ENCODE measurements at places on chromosomes 1 and 21.
A peak's percentile ranks its signal among the peaks of the same experiment; 100 is the strongest.

- peak; percentile 82 for DNase-seq
Observed at GRCh38 chr1:220786337-220787068, at the start of gene MTARC1. Gene MTARC1, plus strand, starts transcription at chr1:220786913. Its CDS starts 32 bp downstream, at chr1:220786945.

- no peak for DNase-seq
Observed at GRCh38 chr1:2637442-2638145, 4.8 kb upstream of the MMEL1 start.

GRCh38 chr21:29121759-29122158, 8.7 kb upstream of the MAP3K7CL start:
- DNase-seq, result no peak

DNA sequence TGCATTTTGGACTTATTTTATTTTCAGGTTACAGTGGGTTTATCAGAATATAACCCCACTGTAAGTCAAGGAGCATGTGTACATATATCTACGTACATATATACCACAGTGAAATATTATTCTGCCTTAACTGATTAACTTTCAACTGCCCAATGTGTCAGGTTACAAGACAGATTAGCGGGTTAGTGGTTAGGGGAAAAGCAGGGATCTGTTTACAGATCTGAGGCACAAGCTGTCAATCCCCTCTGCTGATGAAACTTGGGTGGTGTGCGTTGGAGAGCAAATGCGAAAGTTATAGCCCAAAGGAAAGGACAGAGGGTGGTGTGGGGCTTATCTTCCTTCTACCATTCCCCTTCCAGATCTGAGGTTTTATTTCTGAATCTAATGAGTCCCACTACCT, 238.2 kb upstream of the KCNK2 start:
- no peak for DNase-seq

- no peak for DNase-seq
Observed at GRCh38 chr1:186487163-186487562, 26.2 kb upstream of the PDC start.

DNA sequence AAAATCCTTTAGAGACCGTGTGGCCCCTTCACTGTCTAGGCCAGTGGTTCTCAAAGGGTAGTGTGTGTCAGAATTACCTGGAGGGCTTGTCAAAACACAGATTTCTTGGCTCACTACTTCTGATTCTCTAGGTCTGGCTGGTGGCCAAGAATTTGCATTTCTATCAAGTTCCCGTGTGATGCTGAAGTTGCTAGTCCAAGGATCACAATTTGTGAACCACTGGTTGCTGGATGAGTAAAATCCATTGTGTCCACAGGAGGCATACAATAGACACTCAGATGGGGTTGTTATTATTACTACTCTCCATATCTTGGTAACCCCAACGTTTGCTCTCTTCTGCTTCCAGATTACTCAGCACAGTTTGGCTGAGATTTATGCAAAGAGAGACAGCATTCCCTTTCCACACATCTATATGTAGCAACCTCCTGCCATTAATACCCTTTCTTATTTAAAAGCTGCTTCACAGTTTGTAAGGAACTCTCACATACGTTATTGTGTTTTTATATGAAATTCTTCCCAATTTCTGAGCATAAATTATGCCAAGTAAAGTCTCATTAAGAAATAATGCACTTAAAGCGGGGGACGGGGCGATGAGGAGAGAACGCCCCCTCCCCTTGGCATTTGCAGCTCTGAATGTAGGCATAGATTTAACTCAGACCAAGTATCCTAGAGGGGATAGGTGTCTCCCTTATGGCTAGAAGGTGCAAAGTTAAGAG, 720 bp upstream of the TMCC2 start:
- peak; percentile 25 for DNase-seq

- DNase-seq, result no peak
Observed at GRCh38 chr1:97088391-97088790, 366.8 kb downstream of the PTBP2 start.

DNA sequence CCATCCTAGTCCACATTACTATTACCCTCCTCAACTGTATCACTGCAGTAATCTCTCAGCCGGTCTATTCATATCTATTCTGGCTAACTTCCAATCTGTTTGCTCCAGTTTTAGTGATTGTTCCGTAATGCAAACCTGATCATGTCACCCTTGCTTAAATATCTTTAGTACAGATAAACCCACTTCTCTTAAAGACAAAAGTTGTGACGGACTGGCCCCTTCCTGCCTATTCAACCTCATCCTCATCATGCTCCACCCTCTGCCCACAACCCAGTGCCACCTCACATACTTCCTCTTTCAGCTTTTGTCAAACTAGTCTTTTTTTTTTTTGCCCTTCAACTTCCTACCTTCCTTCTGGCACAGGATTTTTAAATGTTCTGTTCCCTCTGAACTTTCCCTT, 2.8 kb upstream of the C1orf162 start:
- DNase-seq, result no peak

DNA sequence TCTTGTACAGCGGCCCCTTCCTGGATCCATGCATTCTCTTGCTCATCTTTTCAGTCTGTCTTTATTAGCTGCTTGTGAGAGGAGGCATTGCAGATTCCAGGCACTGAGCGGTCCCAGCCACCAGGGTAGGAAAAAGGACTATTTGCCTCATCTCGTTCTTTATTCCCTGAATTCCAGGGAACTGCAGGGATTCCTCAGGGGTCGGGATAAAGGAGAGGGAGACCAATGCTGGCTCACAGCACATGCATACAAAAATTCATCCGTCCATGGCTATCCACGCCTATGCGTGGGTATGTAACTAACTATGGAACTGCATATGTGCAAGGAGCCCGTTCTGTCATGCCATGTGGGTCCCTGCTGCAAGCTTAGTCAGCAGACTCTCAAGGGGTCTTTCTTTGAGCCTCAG, 879 bp upstream of the PLPPR5 start:
- DNase-seq, result no peak

GRCh38 chr1:2290595-2291510, 62.7 kb downstream of the SKI start:
- DNase-seq, result no peak

DNA sequence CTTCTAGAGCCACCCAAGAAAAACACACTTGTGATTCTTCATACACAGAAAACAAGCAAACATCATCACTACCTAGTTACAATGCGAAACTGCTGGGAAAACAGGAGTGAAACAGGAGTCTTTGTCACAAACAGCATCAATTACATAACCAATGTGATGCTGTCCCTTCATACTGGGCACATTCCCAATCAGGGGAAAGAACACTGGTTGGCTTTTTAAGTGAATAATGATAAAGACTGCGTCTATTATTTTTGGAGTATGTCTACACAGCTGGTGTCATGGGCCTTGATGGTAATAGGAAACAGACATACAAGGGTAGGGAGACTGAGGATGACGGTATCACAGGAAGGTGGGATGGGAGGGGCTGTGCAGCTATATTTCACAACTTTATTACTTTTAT, 43.3 kb downstream of the SIPA1L2 start:
- no peak for DNase-seq

DNA sequence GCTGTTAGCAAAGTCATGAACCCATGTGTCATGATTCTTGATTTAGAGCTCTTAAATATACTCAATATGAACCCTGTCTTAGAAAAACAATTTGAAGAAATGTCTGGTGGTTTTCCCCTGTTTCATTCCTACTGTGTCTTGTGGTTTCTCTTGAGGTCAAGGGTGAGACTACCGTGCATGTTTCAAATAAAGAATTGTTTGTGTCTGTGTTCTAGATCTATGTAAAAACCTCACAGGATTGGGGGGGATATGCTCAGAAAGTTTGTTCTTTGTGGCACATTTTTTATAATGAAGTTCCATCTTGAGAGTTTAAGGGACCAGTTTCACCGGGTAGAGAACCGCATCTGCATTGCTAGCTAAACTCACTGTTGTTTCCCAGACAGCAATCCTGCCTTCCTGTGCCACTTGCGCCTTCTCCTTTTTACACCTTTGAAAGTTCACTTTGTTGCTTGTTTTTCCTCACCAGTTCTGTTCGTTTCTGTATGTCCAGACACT, 30.9 kb upstream of the CACYBP start:
- DNase-seq, result no peak

GRCh38 chr1:169527001-169527400, 41.3 kb upstream of the SLC19A2 start:
- DNase-seq, result no peak

DNA sequence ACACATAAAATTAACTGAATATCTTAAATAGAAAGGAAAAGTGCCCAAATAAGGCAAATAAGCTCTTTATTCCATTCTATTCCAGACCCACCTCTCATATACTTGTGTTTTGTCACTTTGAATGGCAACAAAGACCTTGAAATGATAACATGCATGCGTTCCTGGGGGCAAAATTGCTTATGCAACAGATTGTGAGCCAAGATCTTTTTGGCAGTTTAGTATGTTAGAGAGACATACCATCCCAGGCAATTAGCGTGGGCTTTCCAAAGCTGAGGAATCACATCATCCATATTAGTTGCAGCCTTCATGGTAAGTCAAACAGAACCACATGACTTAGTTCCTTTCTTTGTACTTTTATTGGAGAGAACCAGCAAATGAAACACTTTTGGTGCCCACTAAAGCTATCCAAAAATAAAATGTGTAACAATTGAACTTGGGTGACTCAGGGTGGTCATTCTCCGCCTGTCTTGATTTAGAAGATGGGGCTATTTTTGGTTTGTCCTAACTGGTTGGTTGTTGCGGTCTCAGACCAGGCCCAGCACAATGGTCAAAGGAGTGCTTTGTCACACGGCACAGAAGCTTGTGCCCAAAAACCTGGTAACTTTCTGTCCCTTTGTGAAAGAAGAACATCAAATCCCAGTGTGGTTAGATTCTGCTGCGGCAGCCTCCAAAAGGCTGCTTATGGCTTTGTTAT, 68.7 kb upstream of the ATF3 start:
- no peak for DNase-seq

DNA sequence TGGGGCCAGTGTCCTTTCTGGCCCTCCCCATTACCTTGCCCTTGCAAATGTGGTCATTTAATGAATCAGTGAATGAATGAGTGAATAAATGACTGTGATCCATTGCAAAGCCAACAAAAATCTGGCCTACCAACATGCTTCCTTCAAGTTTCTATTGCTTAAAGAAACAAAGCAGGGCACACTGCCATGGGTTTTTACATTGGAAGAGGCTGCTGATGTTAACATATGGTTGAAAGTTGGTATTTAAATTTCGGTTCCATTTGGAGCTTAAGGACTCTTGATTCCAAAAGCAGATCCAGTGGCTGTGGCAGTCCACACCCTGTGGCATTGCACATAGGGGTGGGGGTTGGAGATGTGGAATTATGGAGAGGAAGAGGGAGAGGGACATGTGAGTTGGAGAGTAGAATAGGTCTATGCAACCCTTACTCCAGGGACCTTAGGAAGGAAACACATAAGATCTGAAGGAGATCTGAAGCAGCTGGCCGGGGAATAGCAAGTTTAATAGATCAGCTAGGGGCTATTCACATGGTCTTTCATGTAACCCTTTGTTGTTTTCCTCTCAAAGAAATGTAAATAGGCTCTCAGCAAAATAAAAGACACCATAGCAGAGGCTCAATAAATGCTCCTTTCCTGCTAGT, 7.2 kb downstream of the ABCA4 start:
- no peak for DNase-seq

- no peak for DNase-seq
Observed at GRCh38 chr1:232728507-232729263, 76.5 kb upstream of the MAP10 start.

GRCh38 chr1:26391450-26391849, 18.9 kb upstream of the ZNF683 start:
- DNase-seq, result no peak

DNA sequence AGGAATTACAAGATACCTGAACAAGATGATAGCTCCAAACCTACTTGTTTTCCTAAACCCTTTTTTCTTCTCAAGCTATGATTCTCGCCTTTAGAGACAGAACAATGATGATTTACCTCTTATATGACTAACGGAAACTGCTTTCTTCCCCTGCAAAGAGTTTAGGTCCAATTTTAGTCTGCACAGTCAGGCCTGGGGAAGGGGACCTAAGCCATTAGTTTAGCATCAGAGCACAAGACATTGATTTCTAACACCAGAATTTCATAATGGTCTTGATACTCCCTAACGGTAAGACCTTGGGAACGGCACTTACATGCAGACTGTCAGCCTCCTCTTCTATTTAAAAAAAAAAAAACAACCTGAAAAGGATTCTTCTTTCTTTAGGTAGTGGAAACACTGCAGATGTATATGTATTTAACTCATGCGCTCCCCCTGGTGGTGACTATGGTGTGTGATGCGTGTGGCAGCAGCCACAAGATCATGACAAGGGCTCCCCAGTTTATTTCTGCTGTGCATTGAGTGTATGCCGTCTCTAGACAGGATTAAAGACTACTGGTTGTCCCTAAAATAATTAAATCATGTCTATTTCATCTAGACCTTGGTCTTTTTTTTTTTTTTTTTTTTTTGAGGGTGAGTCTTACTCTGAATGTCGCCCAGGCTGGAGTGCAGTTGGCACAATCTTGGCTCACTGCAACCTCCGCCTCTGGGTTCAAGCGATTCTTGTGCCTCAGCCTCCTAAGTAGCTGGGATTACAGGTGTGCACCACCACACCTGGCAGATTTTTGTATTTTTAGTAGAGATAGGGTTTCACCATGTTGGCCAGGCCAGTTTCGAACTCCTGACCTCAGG, 37.3 kb upstream of the TMEM222 start:
- peak; percentile 86 for DNase-seq

DNA sequence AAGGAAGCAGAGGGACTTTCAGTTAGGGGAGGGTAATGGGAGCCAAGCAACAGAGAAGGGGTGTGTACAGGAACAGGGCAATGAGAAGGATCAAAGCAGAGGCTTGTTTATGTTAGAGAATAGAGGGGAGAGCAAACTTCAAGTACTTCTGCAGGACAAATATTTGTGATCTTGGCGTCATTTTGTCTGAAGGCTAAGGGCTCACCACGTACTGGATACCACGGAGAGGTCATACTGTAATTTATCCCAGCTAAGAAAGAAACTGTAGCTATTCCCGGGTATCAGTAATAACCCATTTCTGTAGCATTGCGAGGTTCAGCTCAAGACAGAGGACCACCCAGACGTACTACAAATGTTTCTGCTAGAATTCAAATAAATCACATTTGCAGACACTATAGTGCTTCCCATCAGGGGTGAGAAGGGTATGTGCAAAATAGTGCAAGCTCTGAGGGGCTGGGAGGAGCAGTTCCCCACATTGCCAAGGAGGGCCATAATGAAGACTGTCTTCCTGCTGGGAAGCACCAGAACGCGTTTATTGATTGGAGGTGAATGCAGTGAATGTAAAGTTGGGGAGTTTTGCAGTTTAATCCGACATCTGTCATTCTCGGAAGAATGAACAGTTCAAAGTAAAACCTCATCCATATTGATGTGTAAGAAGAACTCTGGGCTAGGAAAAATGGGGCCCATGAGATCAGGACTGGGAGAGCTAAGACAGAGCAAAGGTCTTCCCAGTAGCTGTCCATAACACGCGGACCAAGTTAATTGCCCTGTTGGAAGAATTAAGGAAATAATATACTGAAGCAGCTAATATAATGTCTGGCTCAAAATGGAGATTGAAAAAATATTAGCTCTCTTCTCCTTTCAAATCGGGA, 136.9 kb downstream of the RWDD3 start:
- DNase-seq, result no peak

GRCh38 chr1:98565951-98566350, 95.6 kb upstream of the SNX7 start:
- DNase-seq, result no peak

DNA sequence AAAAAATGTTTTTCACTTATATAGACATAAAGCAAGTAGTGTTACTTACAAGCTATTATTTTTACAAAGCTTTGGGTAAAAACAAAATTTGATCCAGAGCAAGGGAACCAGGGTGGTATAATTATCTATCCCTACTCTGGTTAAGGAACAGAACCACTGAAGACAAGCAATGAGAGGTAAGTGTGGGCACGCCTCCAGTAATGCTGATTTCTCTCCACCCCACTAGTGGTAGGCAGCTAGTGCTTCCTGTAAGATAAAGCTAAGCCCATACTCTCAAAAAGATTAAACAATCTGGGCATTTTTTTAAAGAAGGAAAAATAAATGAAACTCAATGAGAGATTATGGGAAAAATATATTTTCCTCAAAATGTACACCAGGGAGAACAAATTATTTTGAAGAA, 22.1 kb downstream of the TFB2M start:
- no peak for DNase-seq

Measured in HuH-7.5 (cell line).